ENCODE measurements at places on chromosomes 11 and 22.
A peak's percentile ranks its signal among the peaks of the same experiment; 100 is the strongest.

GRCh38 chr11:36357831-36358230, 61.7 kb downstream of the PRR5L start:
- DNase-seq: no peak

DNA sequence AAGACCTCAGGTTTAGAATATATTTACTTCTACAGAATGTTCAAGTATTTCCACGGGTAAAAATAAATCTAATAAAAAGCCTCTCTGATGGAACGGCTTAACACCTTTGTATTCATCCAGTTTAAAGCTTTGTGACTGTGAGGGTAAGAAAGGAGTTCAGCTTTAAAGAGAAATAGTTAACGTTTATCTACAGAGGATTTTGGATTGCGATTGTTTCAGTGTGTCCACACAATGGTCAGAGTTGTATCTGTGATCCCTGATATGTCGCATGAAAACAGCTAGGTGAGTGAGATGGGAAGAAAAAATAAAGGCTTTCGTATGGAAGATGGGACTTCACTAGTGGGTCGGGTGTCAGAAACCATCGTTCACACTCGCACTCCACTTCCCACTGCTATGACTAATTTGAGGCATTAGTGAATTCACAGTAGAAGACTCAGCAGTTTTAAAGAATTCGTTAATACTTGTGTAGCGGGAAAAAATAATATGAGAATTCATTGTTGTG, 1.6 kb downstream of the APLP2 start:
- DNase-seq: no peak

DNA sequence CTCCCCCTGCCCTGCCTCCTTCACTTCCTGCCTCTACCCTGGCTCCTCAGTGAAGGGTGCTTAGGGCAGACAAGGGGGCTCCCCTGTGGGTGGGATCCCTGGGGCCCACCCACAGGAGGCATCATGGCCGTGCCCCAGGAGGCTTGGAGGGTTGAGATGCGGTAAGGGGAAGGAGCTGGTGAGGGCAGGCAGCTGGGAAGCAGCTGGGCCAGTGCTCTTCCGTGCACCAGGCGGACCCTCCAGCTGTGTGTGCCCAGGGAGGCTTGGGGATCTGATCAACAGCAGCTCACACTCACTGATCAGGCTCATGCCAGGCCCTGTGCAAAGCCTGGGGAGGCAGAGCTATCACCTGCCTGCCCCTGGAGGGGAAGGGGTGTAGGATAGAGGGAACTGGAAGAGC, 59.3 kb upstream of the TTLL12 start:
- no peak for DNase-seq

DNA sequence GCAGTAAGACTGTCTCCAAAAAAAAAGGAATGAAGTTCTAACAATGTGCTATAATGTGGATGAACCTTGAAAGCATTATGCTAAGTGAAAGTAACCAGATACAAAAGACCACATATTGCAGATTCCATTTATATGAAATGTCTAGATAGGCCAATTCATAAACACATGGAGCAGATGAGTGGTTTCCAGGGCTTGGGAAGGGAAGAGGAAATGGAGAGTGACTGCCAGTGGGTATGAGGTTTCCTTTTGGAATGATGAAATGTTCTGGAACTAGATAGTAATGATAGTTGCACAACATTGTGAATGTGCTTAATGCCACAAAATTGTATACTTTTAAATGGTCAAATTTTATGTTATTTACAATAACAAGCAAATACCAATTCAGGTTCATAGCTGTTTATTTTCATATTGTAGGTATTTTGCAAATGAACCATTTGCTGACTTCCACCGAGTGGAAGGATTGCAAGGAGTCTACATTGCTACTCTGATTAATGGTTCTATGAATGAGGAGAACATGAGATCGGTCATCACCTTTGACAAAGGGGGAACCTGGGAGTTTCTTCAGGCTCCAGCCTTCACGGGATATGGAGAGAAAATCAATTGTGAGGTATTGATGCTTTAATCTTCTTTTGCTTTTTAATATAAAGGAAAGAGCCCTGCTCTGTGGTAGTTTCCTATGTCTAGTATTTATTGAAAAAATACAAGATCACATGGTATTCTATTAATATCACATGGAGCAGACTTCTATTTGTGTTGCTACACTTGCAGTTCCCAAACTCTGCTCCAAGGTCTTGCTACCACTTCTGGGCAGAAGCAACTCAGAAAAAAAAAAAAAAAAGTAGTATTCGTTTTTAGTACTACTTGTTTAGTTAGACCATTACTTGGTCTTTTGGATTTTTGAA, 67.7 kb upstream of the SORL1-AS1 start:
- DNase-seq: no peak

DNA sequence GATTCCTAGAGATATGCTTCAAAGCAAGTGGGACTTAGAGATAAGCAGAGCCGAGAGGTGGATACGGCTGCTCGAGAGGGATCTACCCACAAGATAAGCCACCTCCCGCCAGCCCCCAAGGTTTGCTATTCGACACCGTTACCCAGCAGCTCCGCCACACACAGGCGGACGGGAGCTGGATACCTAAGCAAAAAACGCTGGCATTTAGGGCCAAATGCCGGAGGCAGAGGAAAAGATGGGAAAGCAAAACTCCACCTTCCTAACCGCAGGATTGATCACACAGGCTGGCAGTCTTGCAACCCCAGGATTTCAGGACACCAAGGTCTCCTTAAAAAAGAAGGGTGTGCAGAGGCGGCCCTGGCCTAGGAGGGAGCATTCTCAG, 709 bp downstream of the FTH1 start:
- peak; percentile 57 for DNase-seq

DNA sequence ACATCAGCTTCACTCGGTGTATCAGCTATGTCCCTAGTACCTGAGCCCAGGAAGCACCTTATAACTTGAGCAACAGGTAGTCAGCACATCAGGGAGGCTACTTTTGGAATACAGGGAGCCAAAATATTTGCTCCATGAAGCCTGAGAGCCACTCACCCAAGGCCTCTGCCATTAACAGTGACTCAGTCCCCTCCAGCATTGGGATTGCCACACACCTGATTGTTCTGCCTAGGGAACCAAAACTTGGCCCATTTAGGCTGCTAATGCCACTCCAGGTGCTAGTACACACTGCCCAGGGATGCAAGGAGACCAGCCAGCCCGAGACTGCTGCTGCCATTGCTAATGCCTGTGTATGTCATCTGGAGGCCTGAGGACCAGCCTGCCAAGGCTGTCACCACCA, 773.6 kb upstream of the TENM4 start:
- DNase-seq: no peak

- DNase-seq: no peak
These were observed 301.7 kb downstream of the SBF2 start for GRCh38 chr11:9992306-9992705.

GRCh38 chr11:23679041-23679440, 817.8 kb upstream of the LUZP2 start:
- DNase-seq: peak; percentile 61

- no peak for DNase-seq
These were observed 330.0 kb downstream of the DDX10 start for GRCh38 chr11:108994887-108995286.

DNA sequence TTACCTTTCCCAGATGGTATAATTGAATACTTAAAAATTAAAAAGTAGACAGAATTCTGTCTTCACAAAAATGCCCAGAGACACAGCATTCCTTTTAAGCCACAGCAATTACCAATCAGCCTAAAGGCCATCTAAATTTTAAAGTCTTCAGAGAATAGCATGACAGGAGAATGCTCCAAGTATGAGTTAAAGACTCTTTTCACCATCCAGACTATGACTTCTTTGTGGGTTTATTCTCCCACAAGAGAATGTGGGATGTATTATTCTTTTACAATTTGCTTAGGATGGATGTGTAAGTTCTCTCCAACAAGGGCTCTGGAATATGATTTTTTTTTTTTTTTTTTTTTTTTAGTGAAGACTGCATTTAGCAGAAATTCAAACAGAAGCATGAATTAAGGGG, 249.9 kb downstream of the TTC28 start:
- DNase-seq: no peak

GRCh38 chr22:30602049-30602448, 4.9 kb upstream of the TCN2 start:
- DNase-seq: no peak

GRCh38 chr11:125724125-125724524, 22.0 kb upstream of the PATE1 start:
- no peak for DNase-seq

GRCh38 chr11:69634590-69634989, 6.4 kb upstream of the CCND1 start:
- DNase-seq: no peak

- DNase-seq: no peak
These were observed 1210.1 kb upstream of the TENM4 start for GRCh38 chr11:80650966-80651365.
